ENCODE measurements at places on chromosomes 13 and 19. TPM values are rescaled to one million over a fixed set of nuclear protein-coding genes. Genes with fewer than 3 reads are reported as not detected.

- no peak for DNase-seq
Measured at GRCh38 chr13:71699342-71699741, 167.7 kb downstream of the DACH1 start.

DNA sequence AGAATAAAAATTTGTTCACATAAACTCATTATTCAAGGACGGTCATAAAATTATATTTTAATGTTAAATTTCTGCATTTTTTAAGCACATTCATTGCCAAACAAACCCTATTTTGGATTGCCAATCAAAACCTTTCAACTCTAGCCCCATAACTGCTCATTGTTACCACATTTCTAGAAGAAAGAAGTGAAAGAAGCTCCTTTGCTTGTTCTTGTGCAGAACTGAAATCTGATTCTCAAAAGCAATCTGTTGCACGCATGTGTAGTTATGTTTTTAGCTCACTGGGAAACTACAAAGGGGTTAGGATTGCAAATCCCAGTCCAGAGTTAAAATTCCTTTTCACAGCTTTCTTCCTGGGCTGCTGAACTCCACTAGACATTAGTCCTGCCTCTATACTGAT is 109.5 kb upstream of the MIR17HG start:
- no peak for DNase-seq

GRCh38 chr13:97240788-97241734 is 18.9 kb downstream of the MBNL2 start:
- DNase-seq = no peak

- DNase-seq = no peak
Measured at GRCh38 chr19:33291623-33292534, 10.5 kb downstream of the CEBPA start.

Gene MBD3L2
- polyA plus RNA-seq = not detected

GRCh38 chr19:16342002-16342715 is 17.5 kb downstream of the KLF2 start:
- DNase-seq = no peak

DNA sequence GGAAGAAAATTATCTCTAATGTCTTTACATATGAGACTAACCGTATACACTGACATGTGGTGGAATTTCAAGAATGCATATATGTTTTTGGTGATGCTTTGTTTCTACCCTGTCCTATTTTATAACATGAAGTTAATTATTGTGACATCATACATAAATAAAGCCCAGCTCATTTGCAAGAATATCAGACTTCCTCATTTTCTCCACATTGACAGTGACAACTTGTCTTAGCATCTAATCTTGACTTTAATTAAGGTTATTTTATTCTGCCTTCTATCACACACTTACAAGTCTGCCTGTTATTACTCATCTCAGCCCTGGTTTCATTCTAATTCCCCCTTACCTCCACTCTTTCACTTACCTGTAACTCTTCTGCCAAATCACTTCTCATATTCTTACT is 140.6 kb upstream of the STARD13 start:
- no peak for DNase-seq

DNA sequence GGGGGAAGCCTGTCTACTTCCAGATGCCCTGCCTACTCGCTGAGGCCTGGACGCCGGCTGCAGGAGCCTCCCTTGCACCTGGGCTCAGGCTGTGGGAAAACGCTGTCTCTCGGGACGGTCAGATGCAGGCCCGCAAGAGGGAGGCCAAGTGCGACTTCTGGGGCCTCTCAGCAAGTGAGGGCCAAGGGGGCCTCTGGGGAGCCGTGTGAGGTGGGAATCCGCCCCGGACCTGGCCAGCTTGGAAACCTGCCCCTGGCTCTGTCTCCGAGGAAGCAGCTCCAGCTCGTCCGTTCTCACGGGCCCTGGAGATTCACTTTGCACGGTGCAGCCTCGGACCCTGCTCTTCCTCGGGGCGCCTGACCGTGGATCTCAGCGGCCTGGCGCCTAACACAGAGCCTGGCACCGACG is 11.4 kb upstream of the CRTC1 start:
- no peak for DNase-seq

Gene ZNF574
- 21.0 TPM for polyA plus RNA-seq

- no peak for DNase-seq
Measured at GRCh38 chr13:57857945-57858344, 226.4 kb downstream of the PCDH17 start.

Gene CYP2A13
- not detected for polyA plus RNA-seq

- no peak for DNase-seq
Measured at GRCh38 chr13:109722068-109722467, 64.3 kb downstream of the IRS2 start.

DNA sequence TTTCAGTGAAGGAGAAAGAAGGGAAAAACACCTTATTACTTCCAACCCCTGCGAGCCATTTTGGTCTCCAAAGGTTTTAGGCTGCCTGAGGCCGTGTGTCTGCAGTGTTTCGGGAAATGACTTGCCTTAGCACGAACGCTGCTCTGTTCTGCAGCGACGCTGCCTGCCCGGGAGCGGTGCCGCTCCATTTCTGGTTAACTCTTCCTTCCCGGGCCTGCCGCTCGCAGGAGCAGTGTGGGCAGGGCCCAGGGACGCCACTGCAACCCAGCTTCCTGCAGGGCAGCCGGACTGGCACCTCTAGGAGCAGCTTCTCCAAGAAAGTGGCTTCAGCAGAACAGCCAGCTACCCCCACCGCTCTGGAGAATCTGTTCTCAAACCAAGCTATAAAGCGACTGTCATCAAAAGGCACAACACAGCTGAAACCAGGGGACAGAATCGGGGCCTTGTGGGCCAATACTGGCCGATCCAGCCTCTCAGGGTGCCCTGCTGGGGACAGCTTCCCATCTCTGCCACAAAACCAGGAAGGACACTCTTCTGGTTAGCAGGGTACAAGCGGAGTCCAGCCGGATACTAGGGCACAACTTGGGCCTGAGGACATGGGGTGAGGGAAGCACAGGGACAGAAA is 72.2 kb downstream of the KCTD15 start:
- DNase-seq = peak; percentile 51

DNA sequence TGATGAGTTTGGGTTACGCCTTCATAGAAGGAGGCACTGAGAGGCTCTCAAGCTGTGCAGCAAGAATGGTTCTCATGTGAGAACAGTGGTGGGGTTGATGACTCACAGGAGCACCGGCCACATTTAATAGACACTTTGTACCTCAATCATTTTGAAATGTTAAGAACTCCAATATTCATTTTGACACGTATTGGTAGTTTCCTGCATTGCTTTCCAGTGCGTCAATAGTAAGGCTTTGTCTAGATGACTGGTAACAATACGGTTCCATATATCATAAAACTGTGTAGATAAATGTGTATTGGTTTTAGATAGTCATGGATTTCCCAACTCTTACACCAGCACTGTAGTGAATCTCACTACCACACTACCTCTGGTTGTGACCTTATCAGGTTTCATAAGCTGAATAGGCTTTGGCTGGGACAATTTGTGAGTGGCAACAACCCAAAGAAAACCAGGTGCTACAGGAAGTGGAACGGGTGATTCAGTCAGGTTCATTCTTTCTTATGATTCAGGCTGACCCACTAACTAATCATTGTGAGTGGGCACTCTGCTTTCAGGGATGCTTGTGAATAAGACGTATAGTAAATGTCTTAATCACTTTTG is 362.6 kb downstream of the KLF5 start:
- DNase-seq = no peak

DNA sequence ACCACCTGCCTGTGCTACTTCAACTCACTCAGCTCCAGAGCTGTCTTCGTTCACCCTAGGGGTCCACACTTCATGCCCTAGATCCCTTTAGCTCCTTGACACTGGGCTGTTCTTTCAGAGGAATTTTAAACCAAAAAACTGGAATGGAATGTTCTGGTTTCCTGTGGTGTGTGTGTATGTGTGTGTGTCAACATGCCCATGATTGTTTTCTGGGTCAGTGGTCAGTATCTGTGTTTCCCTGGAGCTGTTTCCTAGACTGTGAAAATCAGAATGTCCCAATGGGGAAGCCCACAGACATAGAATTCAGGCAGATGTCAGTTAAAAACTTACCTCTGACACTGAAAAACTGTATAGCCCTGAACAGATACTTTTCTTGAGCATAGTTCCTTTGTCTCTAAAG is 1.3 kb downstream of the PMIS2 start:
- DNase-seq = no peak

- no peak for DNase-seq
Measured at GRCh38 chr13:38462605-38463004, 113.0 kb downstream of the UFM1 start.

- no peak for DNase-seq
Measured at GRCh38 chr19:5560156-5560555, 7.6 kb downstream of the TINCR start.

Gene CXCL17
- polyA plus RNA-seq = 0.22 TPM

Gene PNMA8C
- polyA plus RNA-seq = 0.41 TPM

Gene FBXO17
- 106 TPM for polyA plus RNA-seq

DNA sequence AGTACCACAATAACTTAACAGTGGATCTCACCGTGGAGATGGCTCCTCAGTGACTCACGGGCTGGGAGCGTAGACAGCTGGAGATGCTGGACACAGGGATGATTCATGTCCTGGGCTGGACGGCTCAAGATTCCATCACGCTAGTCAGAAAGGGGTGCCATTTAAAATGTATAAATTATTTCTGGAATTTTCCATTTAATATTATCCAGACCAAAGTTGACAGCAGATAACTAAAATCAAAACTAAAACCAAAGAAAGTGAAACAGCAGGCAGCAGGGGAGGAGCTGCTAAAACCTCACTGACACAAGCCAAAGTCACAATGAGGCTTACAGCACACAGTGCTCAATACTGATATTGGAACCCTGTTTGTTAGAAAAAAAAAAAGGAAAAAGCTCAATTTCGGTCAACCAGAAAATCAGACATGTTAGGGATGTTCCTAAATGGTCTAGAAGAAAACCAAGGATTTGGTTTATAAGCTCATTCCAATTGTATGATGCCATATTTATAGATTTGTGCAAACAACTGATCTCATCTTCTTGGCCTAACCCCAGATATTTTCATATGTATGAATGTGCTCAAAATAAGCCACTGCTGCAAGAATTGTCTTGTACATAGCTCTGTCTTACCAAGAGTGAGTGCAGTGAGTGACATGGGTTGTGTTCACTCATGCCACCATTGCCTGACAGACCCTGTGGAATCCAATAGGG is 111.8 kb downstream of the SACS start:
- no peak for DNase-seq

GRCh38 chr19:4032436-4032835 is 24.9 kb downstream of the PIAS4 start:
- DNase-seq = no peak

DNA sequence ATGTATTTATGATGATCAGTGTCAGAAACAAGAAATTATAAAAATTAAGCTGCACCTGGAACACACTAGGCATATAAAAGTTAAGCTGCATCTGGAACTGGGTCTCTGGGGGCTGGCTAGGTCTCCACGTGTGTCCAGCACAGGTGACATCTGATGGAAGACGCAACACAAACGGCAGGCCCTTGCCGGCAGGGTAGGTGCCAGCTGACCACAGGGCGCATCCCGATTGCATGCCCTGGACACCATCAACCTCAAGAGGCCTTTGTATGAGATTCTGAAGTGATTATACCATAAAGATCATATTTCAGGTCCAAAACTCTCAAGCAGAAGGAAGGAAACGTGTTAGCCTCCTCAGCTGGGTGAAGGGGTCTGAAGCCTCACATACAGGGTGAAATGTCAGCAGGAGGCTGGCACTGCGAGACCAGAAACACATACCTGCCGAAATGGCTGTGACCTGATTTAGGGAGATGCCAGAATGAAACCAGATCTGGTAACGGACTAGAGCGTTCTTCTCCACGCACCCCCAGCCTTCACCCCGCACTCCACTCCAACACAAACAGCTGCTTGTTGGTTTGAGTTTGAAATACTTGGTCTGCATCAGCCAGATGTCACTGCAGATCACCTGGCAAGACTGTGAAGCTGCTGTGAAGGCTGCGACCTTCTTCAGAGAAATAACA is 37.3 kb downstream of the COL4A1 start:
- no peak for DNase-seq

Gene NOVA2
- polyA plus RNA-seq = 3.6 TPM

Gene KLK14
- polyA plus RNA-seq = 0.19 TPM

GRCh38 chr19:56333506-56333905 is 18.9 kb upstream of the ZSCAN5A start:
- DNase-seq = peak; percentile 33

DNA sequence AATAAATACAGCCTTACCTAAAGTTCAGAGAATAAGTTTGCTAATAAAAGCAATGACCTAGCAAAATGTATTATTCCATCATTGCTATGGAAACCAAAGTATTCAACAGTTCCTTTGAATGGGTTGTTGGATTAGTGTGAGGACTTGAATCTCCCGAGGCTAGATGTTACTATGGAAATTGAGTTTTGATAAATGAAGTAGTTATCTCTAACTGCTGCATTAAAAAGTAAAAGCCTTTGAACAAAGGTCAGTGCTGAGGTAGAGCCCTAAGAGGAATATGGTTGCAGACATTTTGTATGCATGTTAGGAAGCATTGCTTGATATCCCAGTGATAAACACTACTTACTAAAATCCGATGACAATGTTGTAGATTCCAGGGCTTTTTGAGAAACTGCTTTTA is 6.2 kb downstream of the KLF5 start:
- no peak for DNase-seq

Gene NCAN
- polyA plus RNA-seq = not detected
